ENCODE measurements at places on chromosomes 5 and 9.

DNA sequence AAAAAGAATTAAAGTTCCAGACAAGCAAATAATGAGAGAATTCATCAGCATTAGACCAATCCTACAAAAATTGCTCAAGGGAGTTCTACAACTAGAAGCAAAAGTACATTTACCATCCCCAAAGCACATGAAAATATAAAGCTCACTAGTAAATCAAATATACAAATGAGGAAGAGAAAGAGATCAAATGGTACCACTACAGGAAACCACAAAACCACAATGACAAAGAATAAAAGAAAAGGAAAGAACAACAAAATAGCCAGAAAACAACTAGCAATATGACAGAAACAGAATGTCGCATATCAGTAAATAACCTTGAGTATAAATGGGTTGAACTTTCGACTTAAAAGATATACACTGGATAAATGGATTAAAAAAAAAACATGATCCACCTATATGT lies 739.0 kb downstream of the DTWD2 start:
- DNase-seq: no peak

DNA sequence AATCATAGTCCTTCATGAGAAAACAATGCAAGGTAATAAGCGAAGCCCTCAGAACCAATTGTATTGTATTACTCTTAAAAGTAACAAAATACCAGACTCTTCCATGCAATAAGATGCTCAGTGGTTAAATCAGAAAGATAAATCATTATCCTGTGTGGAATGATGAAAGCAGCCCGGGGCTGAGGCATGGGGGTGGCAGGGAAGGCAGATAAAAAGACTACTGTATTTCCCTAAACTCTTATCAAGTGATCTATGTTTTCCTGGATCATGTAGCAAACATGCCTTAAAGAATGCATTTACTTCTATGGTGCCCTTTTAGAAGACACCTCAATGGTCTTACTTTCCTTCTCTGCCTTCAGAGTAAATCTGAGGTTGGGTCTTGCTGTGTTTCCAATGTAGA lies 105.6 kb upstream of the DAPK1 start:
- DNase-seq: no peak

GRCh38 chr5:111075520-111075919 lies 4.0 kb downstream of the TSLP start:
- no peak for DNase-seq

- no peak for DNase-seq
Observed at GRCh38 chr5:154039458-154039829, 677 bp downstream of the MFAP3 start.

DNA sequence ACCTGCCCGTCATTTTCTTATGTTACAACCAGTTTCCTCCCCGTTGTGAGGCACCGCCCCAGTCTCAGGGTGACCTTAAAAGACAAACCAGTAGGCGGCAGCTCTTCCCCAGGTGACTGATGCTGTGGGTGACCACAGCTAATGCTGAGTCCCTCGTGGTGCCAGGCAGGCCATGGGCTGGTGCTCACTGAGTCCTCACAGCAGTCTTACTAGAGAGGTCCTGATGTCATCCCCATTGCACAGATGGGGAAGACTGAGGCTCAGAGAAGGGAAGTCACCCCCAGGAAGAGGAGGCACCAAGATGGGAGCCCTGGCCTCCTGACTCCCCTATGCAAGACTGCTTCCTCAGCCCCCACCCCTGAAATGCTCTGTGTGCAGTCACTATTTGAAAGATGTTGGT lies 978 bp downstream of the CFAP157 start:
- DNase-seq: peak; percentile 65

DNA sequence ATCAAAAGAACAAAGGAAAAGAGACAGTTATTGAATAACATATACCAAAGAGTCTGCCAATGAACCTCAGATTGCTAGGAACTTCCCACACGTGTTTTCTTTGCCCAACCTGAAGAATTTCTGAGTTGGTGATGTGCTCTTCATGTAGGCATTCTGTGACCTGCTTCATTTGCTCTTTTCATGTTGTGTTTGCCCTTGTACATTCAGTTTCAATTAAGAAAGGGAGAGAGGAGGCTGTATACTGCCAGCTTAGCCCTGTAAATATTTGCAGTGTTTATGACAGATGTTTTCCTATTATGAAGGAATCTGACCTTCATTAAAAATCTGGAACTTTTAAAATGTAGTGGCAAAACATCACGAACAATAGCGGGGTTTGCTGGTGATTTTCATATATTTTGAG lies 168.5 kb downstream of the GAS1 start:
- no peak for DNase-seq

GRCh38 chr5:122494109-122494508 lies 182.1 kb downstream of the SNCAIP start:
- no peak for DNase-seq

DNA sequence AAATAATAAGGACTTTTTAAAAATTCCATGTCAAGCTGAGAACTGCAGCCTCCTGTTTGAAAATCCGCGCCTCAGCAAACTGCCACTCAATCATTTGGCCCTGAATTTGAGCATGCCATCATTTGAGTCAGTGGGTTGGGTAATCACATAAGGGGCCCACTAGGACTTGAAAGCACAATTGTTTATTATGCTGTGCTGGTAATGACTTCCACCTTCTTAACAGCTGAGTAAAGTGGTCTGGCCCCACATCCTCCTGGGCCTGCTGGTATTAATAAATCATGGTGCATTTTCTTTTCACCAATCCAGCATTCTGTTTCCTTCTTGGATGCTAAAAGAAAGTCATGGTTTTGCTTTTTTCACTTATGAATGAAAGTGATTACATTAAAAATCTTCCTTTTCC lies 103.0 kb upstream of the CTSL start:
- no peak for DNase-seq

GRCh38 chr5:77155179-77155785 lies 55.2 kb upstream of the PDE8B start:
- no peak for DNase-seq

DNA sequence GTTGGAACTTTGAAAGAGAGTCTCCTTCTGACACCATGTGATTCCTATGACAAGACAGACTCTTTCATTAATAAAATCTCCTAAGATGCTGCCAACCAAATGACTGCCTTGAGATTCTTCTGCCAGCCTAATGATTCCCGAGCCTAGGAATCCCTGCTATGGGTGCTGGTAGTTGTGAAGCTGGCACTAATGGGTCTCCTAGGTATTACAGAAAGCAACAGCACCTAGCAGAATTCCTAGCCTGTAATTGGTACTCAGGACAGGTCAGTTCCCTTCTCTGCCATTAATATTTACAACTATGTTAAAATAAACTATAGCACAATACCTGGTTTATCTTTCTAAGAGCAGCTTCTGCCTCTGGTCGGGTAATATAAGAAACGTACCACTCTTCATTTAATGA lies 19.3 kb downstream of the C5orf58 start:
- DNase-seq: no peak

All from effector memory CD8-positive, alpha-beta T cell (primary cell).